ENCODE measurements at places on chromosomes 13 and 19. TPM values are rescaled to one million over a fixed set of nuclear protein-coding genes. Genes with fewer than 3 reads are reported as not detected.

The THSD8 gene
- not detected for total RNA-seq

The EPS8L1 gene
- total RNA-seq = 4.3 TPM

The ATP7B gene
- total RNA-seq = 2.4 TPM

The PRRG2 gene
- total RNA-seq = not detected

The FSD1 gene
- 26.7 TPM for total RNA-seq

The ZNF728 gene
- total RNA-seq = 0.10 TPM

The ZNF446 gene
- 14.7 TPM for total RNA-seq

DNA sequence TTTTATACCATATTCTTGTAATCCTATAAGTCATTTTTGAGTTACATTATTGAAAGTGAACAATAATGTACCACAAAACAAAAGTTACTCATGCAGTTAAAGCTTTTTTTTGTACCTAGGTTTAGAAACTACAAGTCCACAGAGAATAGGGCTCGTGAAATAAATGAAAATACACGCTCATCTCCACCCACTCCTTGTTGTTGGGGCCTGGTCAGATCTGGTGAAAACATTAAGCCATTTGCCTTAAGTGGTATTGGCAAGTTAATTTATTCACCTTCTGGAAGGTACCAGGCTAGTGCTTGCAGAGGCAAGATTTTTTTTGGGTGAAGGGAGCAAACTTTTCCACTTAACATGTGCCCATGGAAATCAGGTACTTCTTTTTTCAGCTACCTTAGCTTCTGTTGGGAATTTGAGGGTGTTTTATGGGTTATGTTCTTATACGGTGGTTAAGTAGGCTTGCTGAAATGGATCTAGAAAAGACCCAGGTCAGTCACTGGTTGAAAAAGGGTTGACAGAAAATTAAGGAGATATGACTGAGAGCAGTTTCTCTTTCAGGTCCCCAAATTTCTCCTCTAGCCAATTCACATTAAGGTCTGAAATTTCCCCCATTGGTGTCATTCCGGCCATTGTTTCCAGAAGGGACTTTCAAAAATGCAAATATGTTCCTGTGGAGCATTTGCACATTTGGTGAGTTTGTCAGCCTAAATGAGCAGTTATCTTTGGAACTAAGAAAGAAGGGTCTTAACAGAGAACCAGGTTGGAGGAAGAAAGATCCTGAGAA is 143.3 kb downstream of the KCNRG start:
- DNase-seq = no peak

DNA sequence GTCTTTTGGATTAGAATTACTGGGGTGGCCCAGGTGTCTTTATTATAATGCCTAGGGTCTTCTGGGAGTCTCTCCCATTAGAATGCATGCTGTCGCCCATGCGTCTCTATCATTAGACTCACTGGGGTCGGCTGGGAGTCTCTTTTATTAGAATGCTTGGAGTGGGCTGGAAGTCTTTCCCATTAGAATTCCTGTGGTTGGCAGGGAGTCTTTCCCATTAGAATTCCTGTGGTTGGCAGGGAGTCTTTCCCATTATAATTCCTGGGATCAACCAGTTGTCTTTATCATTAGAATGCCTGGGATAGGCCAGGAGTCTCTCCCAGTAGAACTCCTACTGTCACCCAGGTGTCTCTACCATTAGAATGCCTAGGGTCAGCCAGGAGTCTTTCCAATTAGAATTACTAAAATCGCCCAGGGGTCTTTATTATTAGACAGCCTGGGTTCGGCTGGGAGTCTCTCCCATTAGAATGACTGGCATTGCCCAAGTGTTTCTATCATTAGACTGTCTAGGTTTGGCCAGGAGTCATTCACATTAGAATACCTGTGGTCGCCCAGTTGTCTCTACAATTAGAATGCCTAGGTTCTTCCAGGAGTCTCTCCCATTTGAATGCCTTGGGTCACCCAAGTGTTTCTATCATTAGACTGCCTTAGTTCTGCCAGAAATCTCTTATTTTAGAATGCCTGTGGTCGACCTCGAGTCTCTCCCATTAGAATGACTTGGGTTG is 1558.5 kb downstream of the UQCRFS1 start:
- DNase-seq = no peak

- DNase-seq = peak; percentile 82
Observed at GRCh38 chr13:79989217-79989661, 351.7 kb downstream of the SPRY2 start.

GRCh38 chr19:6753178-6754031 is 13.8 kb downstream of the SH2D3A start:
- DNase-seq = no peak

DNA sequence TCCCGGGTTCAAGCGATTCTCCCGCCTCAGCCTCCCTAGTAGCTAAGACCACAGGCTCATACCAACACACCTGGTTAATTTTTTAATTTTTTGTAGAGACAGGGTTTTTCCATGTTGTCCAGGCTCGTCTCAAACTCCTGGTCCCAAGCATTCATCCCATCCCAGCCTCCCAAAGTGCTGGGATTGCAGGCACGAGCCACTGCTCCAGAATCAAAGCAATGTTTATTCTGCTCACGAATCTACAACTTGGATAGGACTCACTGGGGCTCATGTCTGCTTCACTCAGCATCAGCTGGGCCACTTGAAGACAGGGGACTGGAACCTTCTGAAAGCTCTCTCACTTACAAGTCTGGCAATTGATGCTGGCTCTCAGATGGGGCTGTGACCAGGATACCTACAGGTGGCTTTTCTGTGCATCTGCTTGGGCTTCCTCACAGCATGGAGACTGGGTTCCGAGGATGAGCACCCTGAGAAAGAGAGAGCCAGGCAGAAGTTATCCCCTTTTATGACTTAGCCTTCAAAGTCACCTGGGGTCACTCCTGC is 8.2 kb upstream of the ZNF792 start:
- DNase-seq = no peak

DNA sequence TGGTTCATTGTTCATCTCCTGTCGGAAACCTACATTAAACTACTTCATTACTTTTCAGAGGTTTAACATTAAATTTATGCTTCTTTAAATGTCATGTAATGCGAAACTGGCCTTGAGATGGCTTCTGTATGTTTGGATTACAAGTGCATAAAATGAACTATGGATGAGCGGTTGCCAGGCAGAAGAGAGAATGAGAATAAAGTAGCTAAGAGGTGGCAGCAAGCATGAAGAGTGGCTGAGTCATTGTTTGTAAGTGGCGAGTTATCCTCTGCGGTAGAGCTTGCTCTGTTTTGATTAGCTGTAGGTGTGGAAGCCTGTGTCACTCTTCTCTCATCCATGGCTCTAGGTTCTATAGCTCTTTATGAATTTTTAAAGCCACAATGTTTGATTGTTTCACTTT is 1139.6 kb upstream of the PCDH9 start:
- DNase-seq = peak; percentile 51

DNA sequence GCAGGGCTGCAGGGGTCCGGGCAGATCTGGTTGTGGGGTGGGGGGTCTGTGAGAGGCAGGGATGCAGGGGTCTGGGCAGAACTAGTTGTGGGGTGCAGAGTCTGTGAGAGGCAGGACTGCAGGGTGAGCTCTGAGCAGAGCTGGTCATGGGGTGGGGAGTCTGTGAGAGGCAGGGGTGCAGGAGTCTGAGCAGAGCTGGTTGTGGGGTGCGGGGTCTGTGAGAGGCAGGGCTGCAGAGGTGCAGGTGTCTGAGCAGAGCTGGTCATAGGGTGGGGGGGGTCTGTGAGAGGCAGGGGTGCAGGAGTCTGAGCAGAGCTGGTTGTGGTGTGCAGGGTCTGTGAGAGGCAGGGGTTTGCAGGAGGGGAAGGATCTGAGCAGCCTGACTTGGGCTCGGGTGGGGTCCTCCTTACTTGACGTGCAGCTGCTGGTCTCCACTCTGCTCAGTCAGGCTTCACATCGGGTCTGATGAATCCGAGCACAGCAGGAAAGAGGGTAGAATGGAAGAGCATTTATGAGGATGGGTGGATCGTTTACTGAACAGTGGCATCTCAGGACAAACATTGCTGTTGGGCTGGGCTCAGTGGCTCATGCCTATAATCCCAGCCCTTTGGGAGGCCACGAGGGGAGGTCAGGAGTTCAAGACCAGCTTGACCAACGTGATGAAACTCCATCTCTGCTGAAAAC is 31.2 kb downstream of the IGFL2 start:
- no peak for DNase-seq

DNA sequence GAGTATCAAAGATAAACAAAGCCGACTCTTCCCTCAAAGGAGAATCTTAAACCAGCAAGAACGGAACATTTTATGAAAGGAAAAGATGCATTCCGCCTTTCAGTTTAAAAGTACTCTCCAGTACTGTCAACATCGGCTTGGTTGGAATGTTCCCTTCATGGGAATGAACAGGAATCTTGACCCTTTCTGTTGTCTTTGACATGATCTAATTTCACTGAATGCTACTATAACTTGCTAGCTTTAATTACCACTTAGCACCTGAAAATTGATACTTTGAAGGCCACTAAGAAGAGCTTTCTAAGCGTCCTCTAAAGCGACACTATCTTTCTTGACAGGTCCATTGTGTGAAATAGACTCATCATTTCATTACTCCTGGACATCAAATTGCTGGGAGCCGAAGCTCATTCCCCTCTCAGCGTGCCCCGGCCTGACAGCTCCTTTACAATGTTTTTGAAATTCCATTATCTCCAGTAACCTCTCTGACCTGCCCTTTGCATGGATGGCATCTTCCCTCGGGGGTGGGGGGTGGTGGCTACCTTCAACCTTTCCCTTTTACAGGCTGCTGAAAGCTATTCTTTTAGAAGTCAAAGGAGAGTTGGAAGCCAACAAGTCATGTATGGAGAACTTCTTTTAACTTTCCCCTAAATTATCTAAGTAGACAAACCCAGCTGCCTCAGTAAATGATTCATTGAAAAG is 67.9 kb downstream of the EFNB2 start:
- no peak for DNase-seq

- no peak for DNase-seq
Observed at GRCh38 chr13:43661161-43661830, 125.5 kb downstream of the ENOX1 start.

DNA sequence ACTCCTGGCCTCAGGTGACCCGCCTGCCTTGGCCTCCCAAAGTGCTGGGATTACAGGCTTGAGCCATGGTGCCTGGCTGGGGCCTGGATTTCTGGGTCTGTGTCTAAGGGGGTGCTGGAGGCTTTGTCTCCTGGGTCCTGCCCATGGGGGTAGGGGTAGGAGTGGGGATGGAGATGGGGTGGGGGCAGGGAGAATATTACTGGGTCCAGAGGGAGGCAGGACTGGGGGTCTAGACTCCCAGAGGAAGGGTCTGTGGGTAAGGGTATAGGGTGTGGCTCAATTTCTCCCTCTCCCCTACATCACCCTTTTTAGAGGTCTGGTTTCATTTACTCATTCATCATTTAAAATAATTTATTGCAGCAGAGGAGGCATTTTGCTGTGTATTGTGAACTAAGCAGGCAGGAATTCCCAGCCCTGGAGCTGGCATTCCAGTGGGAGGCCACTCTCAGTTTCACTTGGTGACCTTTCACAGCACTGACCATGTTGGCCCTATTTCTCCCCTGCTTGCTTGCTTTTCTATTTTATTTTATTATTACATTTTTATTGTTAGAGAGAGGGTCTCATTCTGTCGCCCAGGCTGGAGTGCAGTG is 810 bp upstream of the NFKBID start:
- no peak for DNase-seq

DNA sequence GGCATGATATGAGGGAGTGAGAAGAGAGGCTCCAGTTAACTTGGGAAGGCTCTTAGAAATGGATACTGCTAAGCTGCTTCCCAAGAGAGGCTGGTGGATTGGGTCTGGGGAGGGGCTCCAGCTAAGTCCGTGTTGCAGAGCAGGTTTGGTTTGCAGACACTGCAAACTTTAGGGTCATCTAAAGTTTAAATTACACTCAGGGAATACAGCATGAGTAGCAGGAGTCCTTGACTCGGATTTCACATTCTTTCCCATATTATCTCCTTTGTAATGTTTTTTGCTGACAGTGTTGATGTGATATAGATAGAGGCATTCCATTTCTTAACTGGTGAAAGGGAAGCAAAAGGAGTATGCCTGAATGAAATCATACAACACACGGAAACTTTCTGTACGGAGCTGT is 31.9 kb downstream of the SGCG start:
- DNase-seq = no peak

GRCh38 chr13:111387026-111387871 is 66.8 kb downstream of the TEX29 start:
- DNase-seq = no peak

DNA sequence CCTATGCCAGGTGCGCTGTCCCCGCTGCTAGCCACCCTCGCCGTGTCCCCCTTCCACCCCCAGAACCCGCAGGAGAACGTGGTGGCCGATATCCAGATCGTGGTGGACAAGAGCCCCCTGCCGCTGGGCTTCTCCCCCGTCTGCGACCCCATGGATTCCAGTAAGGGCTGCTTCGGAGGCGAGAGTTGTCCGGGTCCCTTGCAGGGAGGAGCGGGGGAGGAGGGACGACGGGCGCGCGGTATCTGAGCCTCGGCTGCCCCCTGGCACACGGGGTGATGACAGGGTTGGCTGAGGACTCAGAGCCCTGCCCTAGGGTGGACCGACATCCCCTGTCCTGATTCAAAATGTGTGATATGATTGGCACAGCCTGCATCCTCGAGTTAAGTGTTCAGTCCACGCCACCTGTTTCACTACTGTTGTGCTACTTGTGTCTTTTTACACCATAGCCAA is 653 bp downstream of the MVB12A start:
- no peak for DNase-seq

DNA sequence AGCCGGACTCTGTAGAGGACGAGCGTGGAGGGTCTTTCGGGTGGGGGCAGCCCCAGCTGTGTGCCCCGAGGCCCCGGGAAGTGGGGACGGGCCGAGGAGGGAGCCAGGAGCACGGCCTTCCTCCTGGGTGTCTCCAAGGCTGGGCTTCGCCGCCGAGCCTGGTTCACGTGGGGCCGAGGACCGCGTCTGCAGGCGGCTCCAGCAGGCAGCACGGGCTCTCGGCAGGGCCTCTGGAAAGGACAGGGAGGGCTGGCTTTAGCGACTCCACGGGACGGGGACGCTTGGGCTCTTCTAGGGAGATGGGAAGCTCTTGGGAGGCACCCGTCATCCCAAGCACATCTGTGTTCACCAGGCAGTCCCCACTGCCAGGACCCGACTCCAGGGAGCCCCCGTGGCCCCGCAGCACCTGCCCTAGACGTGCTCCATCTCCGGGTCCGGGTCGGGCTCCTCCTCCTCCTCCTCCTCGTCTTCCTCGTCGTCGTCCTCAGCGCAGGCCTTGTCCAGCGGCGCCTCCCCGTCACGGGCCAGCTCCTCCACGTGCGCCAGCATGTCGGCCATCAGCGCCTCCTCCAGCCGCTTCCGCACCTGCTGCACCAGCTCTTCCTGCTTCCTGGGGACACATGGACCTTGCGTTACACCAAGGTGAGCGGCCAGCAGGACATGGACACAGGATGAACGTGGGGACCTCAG is 9.9 kb upstream of the MEX3D start:
- no peak for DNase-seq

DNA sequence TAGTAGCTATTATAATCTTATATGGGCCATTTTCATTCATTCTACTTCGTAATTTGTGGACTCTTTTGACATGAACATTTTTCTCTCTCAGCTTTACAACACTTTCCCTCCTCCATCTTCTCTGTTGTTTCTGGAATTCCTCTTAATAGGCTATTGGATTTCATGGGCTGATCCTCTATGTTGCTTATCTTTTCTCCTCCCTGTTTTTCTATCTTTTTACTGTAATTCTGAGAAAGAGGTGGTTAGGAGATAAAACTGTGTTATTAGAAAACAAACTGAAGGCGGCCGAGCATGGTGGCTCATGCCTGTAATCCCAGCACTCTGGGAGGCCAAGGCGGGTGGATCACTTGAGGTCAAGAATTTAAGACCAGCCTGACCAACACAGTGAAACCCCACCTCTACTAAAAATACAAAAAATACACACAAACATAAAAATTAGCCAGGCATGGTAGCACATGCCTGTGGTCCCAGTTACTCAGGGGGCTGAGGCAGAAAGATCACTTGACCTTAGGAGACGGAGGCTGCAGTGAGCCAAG is 188.1 kb downstream of the UGGT2 start:
- DNase-seq = no peak

GRCh38 chr13:75294110-75294509 is 187.9 kb downstream of the TBC1D4 start:
- no peak for DNase-seq
